ENCODE measurements at places on chromosomes 1 and 21.

- no peak for DNase-seq
These were observed 136.2 kb upstream of the TIAM1 start for GRCh38 chr21:31480228-31480627.

- no peak for DNase-seq
These were observed 15.5 kb downstream of the MEAF6 start for GRCh38 chr1:37498872-37499617.

- no peak for DNase-seq
These were observed 44.4 kb upstream of the ADAM30 start for GRCh38 chr1:119940697-119941096.

GRCh38 chr1:209769171-209769904, 13.5 kb downstream of the TRAF3IP3 start:
- no peak for DNase-seq

DNA sequence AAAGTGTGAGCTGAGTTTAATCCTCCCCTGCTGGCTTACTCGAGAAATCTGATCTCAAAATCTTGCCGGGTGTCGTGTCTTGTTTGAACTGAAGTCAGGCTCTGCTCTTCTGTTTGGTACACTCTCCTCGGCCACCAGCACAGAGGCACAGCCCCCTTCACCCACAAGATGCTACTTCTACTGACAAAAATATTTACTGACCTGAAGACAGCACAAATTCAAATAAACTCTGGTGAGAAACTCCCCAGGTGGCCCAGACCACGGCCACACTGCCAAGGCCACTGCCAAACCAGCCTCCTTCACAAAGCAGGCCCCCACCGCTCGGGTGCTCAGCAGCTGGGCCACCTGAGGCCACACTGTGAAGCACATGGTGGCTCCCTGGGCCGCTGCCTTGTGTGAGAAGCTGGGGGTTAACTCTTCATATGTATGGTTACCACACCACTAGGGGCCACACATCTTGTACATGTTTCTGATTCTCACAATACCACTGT, 80.6 kb downstream of the TGFBR3 start:
- DNase-seq, result no peak

DNA sequence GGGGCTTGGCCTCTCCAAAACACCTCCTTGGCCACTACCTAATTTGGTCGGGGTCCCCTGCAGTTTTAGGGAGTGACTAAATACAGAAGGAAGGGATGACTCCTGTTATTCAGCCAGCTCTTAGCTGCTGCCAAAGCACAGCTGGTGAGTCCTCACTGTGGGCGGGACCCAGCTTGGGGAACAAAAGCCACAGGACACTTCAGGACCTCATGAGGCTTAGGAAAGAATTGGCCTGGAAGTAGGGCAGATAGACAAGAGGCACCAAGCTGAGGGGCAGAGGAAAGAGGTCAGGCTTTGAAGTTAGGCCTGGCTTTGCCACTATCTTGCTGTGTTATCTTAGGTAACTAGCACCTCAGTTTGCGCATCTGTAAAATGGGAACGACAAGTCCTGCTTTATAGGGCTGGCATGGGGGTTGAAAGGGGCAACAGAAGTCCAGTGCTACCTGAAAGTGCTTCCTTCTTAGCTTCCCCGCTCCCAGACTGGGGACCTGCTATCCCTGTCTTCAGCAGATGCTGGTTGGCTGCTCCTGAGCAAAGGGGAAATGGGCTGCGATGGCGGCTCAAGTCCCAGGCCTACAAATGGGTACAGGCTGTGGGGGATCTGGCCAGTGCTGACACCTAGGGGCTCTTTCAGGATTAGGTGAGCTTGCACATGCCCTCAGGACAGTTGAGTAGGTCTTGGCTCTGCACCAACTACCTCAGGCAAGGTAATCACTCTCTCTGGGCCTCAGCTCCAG, 15.7 kb downstream of the IFI6 start:
- no peak for DNase-seq

Data from DMS 273 treated with DMSO at 0.1 percent for 48 hours (cell line).